ENCODE measurements at places on chromosomes 4 and X.

GRCh38 chrX:20265726-20266681 lies 705 bp downstream of the RPS6KA3 start:
- no peak for DNase-seq

- DNase-seq = no peak
Measured at GRCh38 chr4:121011138-121011537, 61.2 kb downstream of the NDNF start.

DNA sequence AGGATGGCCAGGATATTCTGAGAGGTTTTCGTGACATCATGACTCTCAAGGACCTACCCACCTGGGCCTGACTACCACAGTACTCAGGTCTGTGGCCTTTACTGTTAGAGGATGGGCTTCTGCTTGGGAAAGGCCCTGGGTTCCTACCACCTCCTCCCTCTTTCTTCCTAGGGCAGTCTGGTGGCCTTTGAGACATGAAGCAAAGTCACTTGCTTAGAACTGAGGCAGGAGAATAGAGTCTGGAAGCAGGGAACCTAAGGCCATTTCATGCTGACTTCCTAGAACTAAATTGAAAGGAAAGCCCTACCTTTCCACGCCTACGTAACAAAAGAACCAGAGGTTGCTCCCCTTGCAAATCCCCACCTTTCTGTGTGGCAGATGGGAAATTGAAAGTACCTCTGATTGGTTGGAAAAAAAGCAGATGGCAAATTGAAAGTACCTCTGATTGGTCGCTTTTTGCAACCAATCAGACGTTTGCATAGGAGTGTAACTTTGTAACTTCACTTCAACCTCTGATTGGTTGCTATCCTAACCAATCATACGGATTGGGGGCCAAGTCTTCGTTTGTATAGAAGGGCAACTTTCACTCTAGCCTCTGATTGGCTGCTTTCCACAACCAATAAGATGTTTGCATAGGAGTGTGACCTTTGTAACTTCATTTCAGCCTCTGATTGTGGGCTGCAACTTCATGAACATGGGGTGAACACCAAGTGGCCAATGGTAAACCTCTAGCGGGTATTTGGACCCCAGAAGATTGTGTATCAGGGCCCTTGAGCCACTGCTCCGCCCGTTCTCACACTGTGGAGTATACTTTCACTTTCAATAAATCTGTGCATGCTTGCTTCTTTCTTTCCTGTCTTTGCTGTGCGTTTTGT lies 9.9 kb upstream of the AKAP14 start:
- no peak for DNase-seq

GRCh38 chr4:36192922-36193321 lies 51.4 kb downstream of the ARAP2 start:
- DNase-seq = no peak

- DNase-seq = peak; percentile 57
Measured at GRCh38 chr4:139556724-139557555, 921 bp upstream of the SETD7 start.

GRCh38 chrX:73850124-73851013 lies 287.4 kb downstream of the CHIC1 start:
- no peak for DNase-seq

- no peak for DNase-seq
Measured at GRCh38 chrX:108993909-108994308, 257.5 kb upstream of the IRS4 start.

DNA sequence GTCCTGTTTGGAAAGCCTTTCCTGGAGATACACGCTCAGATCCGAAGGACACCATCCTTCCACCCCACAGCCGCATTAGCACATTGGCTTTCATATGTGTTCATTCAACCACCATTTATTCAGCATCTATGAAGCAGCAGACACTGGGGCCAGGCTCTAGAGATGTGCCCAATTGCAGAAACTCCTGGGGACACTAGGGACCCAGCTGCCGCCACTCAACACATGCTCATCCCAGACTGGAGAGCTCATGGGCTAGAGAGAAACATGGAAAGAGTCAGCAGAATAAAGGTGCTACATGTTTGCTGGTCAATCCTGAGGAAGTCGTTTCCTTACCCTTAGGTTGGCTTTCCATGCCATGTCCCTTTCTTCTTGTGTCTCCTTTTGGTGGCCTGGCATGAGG lies 7.6 kb downstream of the CTAG1A start:
- no peak for DNase-seq

DNA sequence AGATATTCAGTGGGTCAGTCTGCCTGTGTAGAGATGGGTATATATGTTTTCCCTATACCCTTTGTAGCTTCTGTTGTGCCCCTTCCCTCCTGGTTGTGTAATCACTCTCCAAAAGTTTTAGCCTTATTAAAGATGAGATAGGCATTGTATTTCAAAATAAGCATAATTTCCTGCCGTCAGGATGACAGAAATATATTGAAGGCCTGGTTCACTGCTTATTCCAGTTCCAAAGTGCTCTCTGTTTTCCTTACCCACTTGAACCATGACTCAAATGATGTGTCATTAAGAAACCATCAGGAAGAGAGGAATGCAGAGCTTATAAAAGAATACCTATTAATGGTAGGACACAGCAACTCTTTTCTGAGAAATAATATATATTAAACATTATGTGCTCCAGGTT lies 178.5 kb downstream of the GABRB1 start:
- DNase-seq = no peak

DNA sequence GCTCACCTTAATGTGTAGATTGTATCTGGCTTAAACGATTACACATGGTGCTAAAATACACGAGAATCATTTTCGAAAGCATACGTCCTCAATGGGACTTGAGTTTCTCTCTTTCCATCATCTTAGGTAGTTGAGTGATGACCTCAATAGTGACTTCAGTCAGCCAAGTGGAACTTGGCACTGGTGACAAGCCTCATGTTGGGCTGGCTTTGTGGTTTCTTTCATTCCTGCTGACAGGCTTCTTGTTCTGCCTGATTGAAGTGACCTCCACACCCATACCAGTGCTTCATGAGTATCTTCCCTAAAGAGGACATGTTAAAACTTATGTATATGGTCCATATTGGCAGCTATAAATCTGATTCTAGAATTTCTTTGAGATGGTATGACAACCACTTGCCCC lies 159.1 kb upstream of the WDR1 start:
- no peak for DNase-seq

GRCh38 chr4:73433140-73433539 lies 2.9 kb upstream of the AFP start:
- no peak for DNase-seq

- no peak for DNase-seq
Measured at GRCh38 chrX:12777670-12778069, 13.5 kb upstream of the PRPS2 start.

DNA sequence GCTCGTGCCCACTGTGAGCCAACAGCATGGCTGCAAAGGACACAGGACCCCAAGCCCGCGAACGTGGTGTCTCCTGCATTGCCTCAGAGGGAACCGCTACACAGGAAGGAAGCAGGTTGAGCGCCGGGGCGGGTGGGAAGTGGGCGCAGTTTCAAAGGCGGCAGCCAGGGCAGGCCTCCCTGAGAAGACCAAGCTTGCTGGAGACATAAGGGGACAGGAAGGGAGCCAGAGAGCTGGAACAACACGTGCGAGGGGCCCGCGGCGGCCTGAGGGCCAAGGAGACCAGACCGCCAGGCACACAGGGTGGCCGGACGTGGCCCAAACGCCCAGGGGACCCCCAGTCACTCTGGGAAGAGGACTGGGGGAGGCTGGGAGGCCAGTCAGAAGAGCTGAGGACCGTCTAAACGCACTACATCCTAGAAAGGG lies 32.0 kb downstream of the CTBP1 start:
- no peak for DNase-seq

DNA sequence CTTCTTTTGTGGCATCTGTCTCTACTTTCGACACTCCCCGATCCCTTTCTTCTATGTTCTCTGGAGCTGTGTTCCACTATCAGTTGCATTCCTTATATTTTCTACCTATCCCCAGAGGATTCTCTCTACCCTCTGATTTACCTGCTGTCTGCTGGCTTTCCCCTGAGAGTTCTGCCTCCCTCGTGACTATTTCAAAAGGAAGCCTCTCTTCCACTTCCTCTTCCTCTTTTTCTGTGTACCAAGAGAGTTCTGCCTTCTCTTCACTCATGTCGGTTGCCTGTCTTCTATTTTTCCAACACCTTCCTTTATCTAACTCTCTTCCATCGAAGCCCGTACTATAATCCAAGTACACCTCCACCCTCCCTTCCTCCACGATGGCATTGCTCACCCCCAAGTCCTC lies 631.7 kb downstream of the SMARCA1 start:
- DNase-seq = no peak

DNA sequence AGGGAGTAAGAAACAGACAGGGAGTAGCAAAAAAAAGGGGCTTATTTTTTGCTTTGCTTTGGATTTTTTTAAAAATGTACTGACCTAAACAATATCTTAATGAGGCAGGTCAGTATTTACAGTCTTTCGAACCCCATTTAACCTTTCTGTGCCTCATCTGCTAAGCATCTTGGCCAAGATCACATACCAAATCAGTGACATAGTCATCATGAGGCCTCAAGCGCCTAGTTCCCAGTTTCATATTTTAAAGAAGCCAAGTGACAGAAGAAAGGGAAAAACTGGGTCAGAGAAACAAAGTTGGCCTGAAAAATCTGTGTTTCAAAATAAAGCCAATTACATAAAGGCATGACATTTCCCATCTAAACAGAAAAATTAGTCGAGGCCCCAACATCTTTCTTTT lies 94.6 kb upstream of the WDR44 start:
- no peak for DNase-seq

DNA sequence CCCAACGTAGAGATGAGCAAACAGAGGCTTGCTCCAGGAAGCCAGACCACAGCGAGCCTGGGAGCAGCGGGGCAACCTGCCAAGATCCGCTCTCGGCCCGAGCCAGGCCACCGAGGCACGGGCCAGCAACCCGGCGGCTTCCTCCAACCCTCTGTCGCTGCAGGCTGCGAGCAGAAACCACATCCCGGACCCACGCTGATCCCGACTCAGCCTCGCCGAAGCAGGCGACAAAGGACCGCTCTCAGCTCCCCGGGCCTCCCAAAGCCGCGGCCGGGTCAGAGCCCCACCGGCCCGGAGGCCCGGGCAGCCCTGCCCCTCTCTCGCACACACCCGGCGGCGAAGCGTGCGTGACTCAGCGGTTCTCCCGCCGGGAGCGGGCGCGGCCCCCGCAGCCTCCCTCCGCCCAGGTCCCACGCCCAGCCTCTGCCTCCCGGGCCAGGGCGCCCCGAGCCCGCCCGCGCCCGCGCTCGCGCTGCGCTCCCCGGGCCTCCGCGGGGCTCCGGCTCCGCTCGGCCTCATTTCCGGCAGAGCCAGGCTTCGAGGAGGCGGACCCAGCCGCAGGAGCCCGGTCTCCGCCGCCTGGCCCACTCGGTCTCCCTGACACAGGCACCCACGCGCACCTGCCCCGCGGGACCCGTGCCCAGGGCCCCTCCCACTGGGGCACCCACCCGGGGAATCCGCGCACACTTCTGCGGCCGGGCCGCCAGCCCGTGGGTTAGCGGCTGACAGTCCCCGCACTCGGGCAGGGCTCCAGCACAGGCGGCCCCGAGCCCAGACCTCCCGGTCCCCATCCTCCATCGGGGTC lies 1.7 kb downstream of the PPP2R2C start:
- DNase-seq = peak; percentile 68

GRCh38 chrX:120749141-120749846 lies 119.4 kb upstream of the C1GALT1C1 start:
- no peak for DNase-seq

DNA sequence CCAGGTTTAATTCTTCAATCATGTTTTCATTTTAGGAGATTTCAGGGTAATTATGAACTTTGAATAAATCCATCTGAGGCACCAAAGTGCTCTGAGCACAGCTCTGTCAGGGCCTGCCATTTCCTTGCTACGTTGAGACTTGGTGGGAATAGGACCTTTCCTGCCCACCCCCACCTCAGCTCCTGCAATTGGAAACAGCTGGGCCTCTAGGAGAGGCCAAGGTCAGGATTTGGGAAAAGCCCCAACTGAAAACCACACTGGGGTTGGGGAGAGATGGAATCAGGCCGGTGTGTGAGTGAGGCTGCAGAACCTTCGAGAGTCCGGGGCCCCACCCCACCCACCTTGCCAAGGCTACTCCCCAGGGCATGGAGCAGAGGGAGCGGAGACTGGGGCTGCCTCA lies 212.7 kb upstream of the BCOR start:
- DNase-seq = no peak

GRCh38 chr4:185920171-185920570 lies 108.2 kb upstream of the SORBS2 start:
- no peak for DNase-seq

DNA sequence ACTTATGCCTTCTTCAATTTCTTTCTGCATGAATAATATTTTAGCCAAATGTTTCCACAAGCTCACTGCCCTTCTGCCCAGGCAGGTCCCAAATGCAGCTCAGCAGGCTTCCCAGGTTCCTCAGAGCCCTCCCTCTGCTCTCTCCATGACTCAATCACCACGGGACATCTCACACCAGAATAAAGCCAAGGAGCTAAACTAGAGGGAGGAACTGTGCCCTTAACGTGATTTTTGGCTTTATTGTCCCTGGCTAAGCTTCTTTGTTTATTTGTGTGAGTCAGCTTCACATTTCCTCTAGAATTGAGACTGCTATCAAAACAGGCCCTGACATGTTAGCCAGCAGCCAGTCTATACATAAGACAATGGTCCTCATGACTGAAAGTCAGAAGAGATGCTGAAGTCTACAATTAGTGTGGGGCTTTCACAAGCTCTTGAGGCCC lies 186.4 kb upstream of the GALNT7 start:
- no peak for DNase-seq

DNA sequence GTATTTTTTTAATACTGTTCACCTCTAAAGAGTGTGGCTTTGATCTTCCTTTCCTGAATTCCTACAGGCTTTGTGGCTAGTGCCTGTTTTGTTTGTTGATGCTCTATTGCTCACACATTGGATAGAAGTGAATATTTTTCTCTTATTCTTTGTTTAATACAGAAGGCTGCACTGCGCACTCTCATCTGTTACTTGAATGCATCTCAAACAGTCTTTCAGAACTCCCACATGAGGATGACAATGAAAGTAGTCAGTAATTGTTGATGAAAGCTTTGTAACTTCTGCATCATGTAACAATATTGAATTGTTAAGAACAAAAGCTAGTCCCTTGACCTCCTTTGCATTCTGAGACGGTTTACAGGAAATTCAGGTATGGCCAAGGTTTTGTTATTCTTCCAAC lies 29.1 kb upstream of the GALNT7 start:
- DNase-seq = no peak

- no peak for DNase-seq
Measured at GRCh38 chr4:39308611-39309010, 57.6 kb downstream of the RFC1 start.

DNA sequence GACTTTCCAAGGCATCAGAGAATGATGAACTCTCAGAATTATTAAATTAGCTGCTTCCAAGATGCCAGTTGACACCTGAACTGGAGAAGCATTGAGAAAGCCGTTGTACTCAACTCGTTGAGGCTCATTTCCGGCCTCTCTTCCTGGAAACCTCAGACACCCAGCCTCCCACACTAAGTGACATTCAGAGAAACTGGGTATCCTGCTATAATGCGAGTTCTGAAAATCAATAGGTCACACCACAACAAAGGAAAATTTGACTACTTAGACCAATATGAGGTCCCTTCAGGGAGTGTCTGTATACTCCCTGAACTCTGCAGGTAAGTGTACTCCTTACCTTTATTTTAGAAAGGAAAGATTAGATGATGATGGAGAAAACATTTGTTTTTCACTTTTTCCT lies 51.2 kb downstream of the ENPEP start:
- no peak for DNase-seq

Data from caudate nucleus (tissue), 63 donors.